ENCODE measurements at places on chromosomes 6 and 20.
A peak's percentile ranks its signal among the peaks of the same experiment; 100 is the strongest.

GRCh38 chr6:144744720-144745119, 459.6 kb downstream of the UTRN start:
- no peak for DNase-seq

- no peak for DNase-seq
These were observed 135.7 kb downstream of the IBTK start for GRCh38 chr6:82111818-82112217.

DNA sequence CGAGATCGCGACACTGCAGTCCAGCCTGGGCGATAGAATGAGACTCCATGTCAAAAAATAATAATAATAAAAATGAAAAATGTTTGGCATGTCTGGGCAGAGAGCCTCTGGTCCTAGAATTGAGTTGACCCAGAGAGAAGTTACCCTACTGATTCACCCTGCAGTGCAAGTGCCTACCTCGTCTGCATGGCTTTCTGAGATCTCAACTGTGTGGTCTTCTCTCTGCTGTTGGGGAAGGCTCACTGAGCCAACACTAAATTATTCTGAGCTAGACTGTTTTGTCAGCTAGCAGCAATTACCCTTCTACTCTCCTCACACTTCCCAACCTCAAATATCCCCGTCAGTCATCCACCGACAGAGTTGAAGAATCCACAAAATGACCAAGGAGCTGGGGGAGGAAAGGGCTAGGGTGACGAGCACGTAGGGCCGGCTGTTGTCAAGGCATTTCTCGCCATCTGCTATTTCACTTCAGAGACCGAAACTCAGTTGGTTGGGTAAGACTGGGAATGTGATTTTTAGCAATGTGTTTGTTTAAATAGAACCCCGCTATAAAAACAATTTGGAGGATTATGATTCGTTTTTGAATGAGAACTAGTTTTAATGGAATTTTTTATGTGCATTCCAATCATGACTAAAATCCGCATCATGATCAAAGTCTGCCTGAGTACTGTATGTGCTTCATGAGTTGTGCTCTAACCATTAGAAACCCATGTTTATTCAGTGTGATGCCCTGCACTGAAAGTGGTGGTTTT, 9.4 kb downstream of the MAS1 start:
- peak; percentile 94 for DNase-seq

DNA sequence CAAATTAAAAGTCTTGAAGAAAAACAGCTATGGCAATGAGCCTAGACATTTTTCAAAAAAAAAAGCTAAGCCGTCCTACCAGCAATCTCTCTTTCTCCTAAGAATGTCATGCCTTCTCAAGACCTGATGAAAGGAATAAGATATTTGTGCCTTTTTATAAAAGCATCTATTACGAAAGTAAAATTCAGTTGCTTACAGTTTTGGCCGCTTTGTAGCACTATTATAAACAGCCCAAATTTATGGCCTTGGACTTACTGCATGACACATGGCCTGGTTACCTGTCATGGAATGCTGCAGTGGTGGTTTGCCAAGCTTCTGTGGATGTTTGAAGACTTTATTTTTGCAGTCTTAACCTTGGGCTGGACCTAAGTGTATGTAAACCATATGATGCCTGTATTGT, 22.2 kb upstream of the VAPB start:
- DNase-seq, result no peak

DNA sequence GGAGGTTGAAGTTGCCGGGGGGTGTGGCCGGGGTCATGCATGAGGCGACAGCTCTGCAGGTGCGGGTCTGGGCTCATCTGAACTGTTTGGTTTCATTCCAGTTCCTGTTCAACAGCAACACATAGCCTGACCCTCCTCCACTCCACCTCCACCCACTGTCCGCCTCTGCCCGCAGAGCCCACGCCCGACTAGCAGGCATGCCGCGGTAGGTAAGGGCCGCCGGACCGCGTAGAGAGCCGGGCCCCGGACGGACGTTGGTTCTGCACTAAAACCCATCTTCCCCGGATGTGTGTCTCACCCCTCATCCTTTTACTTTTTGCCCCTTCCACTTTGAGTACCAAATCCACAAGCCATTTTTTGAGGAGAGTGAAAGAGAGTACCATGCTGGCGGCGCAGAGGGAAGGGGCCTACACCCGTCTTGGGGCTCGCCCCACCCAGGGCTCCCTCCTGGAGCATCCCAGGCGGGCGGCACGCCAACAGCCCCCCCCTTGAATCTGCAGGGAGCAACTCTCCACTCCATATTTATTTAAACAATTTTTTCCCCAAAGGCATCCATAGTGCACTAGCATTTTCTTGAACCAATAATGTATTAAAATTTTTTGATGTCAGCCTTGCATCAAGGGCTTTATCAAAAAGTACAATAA, 72.5 kb downstream of the PTPN1 start:
- no peak for DNase-seq

- no peak for DNase-seq
These were observed 1.2 kb upstream of the TMEM181 start for GRCh38 chr6:158558415-158559306.

GRCh38 chr6:70651326-70651905, 16.3 kb upstream of the SMAP1 start:
- no peak for DNase-seq

- no peak for DNase-seq
These were observed 30.0 kb upstream of the PHACTR2 start for GRCh38 chr6:143647732-143648131.

- peak; percentile 100 for DNase-seq
These were observed 259.1 kb downstream of the HDGFL1 start for GRCh38 chr6:22828179-22829062.

DNA sequence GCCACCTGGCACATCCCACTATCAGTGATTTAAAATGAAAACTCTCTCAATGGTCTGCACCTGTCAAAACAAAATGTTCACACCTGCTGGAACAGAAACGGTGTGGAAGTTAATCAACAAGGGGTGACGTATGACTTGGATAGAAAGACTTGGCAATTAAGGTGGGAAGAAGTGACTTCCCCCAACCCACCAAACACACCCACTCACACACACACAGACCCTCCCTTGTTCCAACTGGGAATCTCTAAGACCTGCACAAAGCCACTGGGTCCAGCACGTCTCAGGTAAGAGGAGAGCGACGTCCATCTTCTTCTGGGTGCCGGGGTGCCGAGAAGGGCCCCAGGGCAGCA, 25.1 kb upstream of the TCFL5 start:
- DNase-seq, result no peak

GRCh38 chr6:41371461-41371991, 36.1 kb downstream of the NCR2 start:
- peak; percentile 5 for DNase-seq

- DNase-seq, result peak; percentile 47
These were observed 100.1 kb upstream of the RGS17 start for GRCh38 chr6:153231048-153231646.

DNA sequence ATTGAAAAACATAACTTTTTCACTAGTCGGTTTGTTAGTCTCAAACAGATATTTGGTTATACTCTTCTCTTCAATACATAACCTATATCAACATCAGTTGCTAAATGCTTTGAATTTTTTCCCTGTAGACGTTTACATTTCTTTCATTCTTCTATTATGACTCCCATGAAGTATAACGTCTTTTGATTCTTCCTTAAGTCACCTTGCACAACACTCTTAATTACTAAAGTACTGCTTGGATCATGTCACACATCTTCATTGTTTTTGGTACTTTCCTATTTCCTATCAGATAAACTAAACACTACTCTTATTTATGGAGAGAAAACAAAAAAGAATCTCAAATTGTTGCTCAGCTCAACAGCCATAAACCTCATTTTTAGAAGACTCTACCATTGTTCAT, 23.0 kb upstream of the BMP5 start:
- DNase-seq, result peak; percentile 54

DNA sequence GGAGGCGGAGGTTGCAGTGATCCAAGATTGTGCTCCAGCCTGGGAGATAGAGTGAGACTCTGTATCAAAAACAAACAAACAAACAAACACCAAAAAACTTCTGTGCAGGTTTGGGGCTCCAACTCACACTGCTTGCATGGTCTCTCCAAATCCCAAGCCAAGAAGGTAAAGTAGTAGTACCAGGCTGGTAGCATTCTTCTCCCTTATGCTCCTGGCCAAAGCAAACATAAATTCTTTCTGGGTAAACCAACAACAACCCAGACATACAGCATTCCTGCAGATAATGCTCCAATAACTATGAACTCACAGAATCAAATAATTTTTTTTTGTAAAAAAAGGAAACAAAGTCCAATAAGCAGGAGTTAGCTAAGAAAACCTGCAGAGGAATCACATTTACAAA, 57.8 kb upstream of the KLHL31 start:
- DNase-seq, result no peak
